T-helper 2 cell treated with Interferon-gamma antibody and Interleukin-4, amounts not matched to agents 100 ng/mL and 5 ng/mL, for 36 hours (primary cell): ENCODE measurements at places on chromosomes 6 and 20. TPM values are rescaled to one million over a fixed set of nuclear protein-coding genes. Genes with fewer than 3 reads are reported as not detected.

Gene NAPB
- 11.9 and 12.2 TPM in 2 replicates for total RNA-seq

Gene SRMS
- total RNA-seq: not detected in 2 replicates

Gene PLN
- total RNA-seq: not detected in 2 replicates

Gene HLA-DPA1
- 119 and 125 TPM in 2 replicates for total RNA-seq

Gene MYH7B
- 0.20 TPM in 2 replicates for total RNA-seq

Gene UNC5CL
- 1.2 and 1.3 TPM in 2 replicates for total RNA-seq

Gene ARMC12
- total RNA-seq: 0.86 and 0.91 TPM in 2 replicates

Gene KIF13A
- total RNA-seq: not detected in 2 replicates

Gene CST2
- total RNA-seq: not detected in 2 replicates

Gene HLA-DQB1
- total RNA-seq: 7.0 and 10.0 TPM in 2 replicates

Gene PXMP4
- 13.0 and 14.7 TPM in 2 replicates for total RNA-seq

Gene KCNK16
- not detected in 2 replicates for total RNA-seq

Gene IL20RA
- total RNA-seq: not detected in 2 replicates

Gene SIRPB2
- total RNA-seq: not detected in 2 replicates

Gene C20orf96
- 6.8 and 6.9 TPM in 2 replicates for total RNA-seq

Gene BFSP1
- total RNA-seq: 3.7 and 4.1 TPM in 2 replicates

Gene IL17A
- not detected in 2 replicates for total RNA-seq

Gene RSPH9
- total RNA-seq: 0.11 TPM in 1 of 2 replicates, not detected in the other

Gene GGTLC1
- not detected in 2 replicates for total RNA-seq

Gene POM121L2
- total RNA-seq: not detected in 2 replicates

Gene SPEF1
- total RNA-seq: 0.32 TPM in 2 replicates

Gene STX11
- 14.5 and 14.6 TPM in 2 replicates for total RNA-seq

Gene LST1
- total RNA-seq: 29.8 and 33.1 TPM in 2 replicates

Gene IMPG1
- not detected in 2 replicates for total RNA-seq

Gene DLK2
- 0.20 and 0.45 TPM in 2 replicates for total RNA-seq

Gene ACSS1
- 32.0 and 34.5 TPM in 2 replicates for total RNA-seq

Gene DACT2
- 0.09 and 0.14 TPM in 2 replicates for total RNA-seq

Gene PPP1R3G
- 0.02 TPM in 1 of 2 replicates, not detected in the other for total RNA-seq

Gene C20orf204
- 4.9 and 5.3 TPM in 2 replicates for total RNA-seq

Gene GRM1
- not detected in 2 replicates for total RNA-seq

Gene SFTA2
- total RNA-seq: not detected in 2 replicates

Gene ANGPT4
- not detected in 2 replicates for total RNA-seq

Gene CBLN4
- total RNA-seq: not detected in 2 replicates

Gene SCRT2
- not detected in 2 replicates for total RNA-seq

Gene RIMS4
- not detected in 2 replicates for total RNA-seq

Gene MOG
- total RNA-seq: not detected in 2 replicates

Gene ZNF133
- 7.7 and 7.9 TPM in 2 replicates for total RNA-seq

Gene ERVFRD-1
- 0.07 TPM in 1 of 2 replicates, not detected in the other for total RNA-seq
